ENCODE measurements at places on chromosomes 11 and 22.

- DNase-seq, result no peak
Measured at GRCh38 chr11:105137286-105137685, 2.3 kb downstream of the CARD18 start.

DNA sequence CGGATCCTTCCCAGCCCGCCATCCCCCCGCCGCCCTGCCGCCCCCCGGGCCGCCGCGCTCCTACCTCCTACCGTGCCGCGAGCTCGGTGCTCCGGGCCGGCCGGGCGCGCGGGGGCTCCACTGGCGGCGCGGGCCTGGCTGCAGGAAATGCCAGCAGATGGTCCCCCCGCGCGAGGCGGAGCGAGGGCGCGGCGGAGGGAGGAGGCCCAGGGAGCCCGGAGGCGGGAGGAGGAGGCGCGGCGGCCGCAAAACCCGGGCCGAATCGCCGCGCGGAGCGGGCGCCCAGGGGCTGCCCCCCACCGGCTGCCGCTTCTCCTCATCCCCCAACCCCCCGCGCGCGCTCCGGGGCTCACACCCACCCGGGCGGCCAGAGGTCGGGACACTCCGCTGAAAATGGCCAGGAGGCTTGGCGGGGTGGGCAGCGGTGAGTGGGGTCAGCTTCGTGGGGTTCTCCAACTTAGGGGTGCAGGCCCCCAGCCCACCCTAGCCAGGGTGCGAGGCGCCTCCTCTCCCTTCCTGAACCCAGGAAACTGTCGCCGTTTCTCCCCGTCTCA, at the start of gene OSBPL5:
Gene OSBPL5, minus strand, starts transcription at position 159 of the 554 bp plus-strand sequence. CDS start 36,162 bp downstream, outside the sequence.
- peak; percentile 34 for DNase-seq

DNA sequence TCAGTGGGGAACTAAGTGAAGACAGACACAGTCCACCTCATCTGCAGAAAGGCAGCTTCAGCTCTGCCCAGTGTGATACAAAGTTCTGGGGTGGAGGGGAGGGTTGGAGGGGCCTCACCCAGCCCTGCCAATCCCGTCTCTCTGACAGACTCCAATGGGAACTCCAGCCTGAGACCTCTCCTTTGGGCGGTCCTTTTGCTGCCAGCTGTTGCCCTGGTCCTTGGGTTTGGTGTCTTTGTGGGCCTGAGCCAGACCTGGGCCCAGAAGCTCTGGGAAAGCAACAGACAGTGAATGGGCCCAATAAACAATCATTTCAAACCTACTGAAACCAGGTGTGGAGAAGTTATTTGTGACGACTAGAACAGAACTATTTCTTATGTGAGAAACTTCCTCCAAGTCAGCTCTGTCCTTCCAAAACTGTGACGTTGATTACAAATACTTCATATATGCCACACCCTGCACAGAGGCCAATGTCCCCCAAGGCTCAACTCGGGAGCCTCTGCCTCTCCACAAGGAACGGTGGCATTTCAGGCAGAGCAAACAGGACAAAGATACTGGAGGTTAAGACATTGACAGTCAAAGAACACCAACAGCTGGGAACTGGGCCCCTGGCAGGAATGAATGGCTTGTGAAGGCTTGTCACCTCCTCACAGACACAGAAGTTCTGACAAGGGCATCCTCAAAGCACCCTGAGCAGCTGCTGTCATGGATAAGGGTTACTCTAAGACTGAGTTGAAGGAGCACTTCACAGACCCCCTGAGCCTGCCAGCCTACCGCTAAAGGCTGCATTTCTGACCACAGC, 8.2 kb downstream of the ZP1 start:
- no peak for DNase-seq

DNA sequence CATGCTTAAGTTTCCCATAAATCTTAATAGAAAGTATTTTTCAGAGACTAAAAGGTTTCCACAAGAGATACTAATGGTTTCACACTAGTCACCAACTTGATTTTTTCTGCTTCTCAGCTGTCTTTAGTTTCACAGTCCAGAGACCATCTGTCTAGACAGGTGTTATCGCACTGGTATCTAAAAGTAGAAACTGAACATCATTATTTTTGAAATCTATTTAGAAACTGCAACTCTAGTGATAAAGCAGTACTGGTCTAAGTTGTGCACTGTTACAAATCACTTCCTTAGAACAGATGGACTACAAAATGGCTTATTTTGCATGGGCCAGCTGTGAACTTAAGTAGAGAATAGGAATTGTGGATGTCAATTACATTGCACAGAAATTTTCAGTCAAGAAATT, 78.0 kb downstream of the CNTN5 start:
- no peak for DNase-seq

GRCh38 chr11:88596786-88597185, 259.2 kb upstream of the CTSC start:
- no peak for DNase-seq

GRCh38 chr11:95121698-95122097, 32.1 kb downstream of the ENDOD1 start:
- no peak for DNase-seq

DNA sequence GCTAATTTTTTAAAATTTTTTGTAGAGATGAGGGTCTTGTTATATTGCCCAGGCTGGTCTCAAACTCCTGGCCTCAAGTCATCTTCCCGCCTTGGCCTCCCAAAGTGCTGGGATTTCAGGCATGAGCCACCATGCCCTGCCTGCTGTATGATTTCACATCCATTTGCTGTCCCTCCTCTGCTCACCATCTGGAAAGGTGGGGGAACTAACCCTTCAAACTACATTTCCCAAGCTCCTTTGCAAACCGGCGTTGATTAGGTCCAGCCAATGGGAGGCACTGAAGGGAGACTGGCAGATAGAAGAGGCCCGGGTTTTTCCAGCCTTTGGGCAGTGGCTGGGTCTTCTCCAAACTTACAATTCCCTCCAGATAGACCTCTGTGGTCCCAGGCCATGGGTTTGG, 19.3 kb downstream of the RFPL1 start:
- DNase-seq, result no peak

GRCh38 chr11:128210148-128210940, 377.0 kb downstream of the ETS1 start:
- DNase-seq, result no peak

DNA sequence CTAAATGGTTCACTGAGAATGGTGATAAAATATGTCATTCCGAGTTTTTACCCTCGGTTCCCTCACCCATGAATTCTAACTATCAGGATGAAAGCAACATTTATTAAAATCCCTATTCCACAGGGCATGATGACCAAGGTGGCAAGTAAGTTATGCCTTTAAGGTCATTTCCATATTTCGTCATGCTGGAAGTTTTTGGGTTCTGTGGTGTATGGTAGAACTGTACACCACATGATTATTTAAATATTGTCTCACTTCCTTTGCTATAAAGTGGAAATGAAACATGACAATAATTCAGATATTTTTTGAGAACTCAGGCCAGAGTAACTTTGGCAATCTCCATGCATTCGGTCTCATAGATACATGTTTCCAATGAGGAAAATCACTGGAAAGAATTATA, 68.5 kb upstream of the CARD18 start:
- no peak for DNase-seq

GRCh38 chr22:29049655-29050263, 11.9 kb downstream of the C22orf31 start:
- no peak for DNase-seq

GRCh38 chr11:102194990-102195389, 84.7 kb downstream of the YAP1 start:
- DNase-seq, result no peak

- DNase-seq, result peak; percentile 54
Measured at GRCh38 chr11:726278-727220, 20.5 kb downstream of the EPS8L2 start.

GRCh38 chr11:132237781-132238180, 867.4 kb downstream of the NTM start:
- no peak for DNase-seq

GRCh38 chr11:130888790-130889189, 27.5 kb downstream of the SNX19 start:
- DNase-seq, result no peak

DNA sequence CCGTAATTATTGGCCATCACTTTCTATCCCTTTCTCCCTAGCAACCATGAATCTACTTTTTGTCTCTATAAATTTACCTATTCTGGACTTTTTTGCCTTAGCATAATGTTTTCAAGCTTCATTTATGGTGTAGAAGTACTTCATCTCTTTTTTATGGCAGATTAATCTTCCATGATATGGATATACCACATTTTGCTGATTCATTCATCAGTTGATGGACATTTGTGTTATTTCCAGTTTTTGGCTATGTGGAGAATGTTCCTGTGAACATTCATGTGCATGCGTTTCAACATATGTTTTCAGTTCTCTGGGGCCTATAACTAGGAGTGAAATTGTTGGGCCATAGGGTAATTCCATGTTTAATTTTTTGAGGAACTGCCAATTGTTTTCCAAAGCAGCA, 12.8 kb downstream of the CAPN1 start:
- DNase-seq, result no peak

- DNase-seq, result no peak
Measured at GRCh38 chr11:57536947-57537619, at the start of gene SMTNL1. Gene SMTNL1, plus strand, starts transcription at chr11:57537595. Its CDS starts 5,048 bp downstream, at chr11:57542643.

DNA sequence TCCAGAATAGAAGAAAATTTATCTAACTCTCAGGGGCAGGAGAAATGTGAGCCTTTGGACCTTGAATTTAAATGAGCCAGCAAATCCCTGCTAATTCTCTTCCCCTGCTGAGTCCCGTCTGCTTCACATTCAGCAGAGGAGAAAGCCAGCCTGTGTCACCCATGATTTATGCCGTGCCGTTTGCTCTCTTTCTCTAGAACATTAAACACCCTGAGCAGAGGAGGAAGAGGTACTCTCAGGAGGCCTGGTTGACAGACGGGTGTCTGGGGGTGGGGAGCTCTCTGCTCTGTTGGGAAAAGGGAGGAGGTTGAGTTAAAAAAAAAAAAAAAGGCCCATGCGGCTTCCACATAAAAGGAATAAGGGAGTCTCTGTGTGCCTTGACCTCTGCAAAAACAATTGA, 11.3 kb upstream of the MTMR3 start:
- DNase-seq, result no peak

- no peak for DNase-seq
Measured at GRCh38 chr11:95363708-95364107, 132.7 kb upstream of the SESN3 start.

GRCh38 chr22:26025626-26026025, 143.6 kb upstream of the SEZ6L start:
- DNase-seq, result no peak

- no peak for DNase-seq
Measured at GRCh38 chr11:104206936-104207335, 43.0 kb upstream of the PDGFD start.

All from stimulated activated CD4-positive, alpha-beta T cell treated with anti-CD3 and anti-CD28 coated beads, Interleukin-2, amount 100 ng/mL, for 48 hours (primary cell).